ENCODE measurements at places on chromosomes 13 and 19. TPM values are rescaled to one million over a fixed set of nuclear protein-coding genes. Genes with fewer than 3 reads are reported as not detected.
A peak's percentile ranks its signal among the peaks of the same experiment; 100 is the strongest.

GRCh38 chr19:12868540-12869112 lies 12.6 kb downstream of the DNASE2 start:
- DNase-seq: no peak

- no peak for DNase-seq
These were observed 50.3 kb upstream of the TEX29 start for GRCh38 chr13:111270126-111270525.

- no peak for DNase-seq
These were observed at the start of gene CELF5 for GRCh38 chr19:3224346-3225168. TSS of gene CELF5 (plus strand) at chr19:3224661. CDS start at chr19:3224740, 79 bp downstream.

- DNase-seq: no peak
These were observed 1223.7 kb downstream of the PCDH17 start for GRCh38 chr13:58855283-58855682.

GRCh38 chr13:83211301-83211700 lies 671.0 kb downstream of the SLITRK1 start:
- no peak for DNase-seq

DNA sequence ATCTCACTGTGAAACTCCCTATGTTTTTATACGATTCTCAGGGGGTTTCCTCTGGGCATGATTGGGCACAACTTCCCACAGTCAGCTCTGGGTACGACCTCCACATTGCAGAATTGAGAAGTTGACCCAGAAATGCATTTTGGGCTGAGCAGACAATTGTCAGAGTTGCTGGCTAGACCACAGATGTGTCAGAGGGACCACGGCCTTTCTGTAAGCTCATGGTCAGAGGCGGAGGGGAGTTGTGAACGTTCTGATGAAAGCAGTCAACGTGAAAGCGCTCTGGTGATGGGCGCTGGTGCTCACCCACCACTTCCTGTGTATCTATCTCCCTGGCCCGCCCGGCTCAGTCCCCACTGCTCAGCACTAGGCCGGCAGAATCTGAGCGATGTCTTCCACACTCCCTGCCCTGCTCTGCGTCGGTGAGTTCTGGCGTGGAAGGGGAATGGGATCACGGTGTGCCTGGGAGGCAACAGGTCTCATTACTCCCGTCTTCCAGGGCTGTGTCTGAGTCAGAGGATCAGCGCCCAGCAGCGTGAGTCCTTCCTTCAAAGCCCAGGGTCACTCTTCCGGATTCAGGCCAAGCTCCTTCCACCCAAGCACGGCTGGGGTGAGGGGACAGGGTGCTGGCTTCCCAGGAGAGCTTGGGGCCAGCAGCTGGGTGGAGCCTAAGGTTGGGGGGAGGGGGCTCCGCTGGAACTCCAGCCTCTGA lies at the start of gene NCR1:
TSS of gene NCR1 (plus strand) at position 346 of the 709 bp plus-strand sequence. CDS start at position 386, 40 bp downstream.
- DNase-seq: no peak

DNA sequence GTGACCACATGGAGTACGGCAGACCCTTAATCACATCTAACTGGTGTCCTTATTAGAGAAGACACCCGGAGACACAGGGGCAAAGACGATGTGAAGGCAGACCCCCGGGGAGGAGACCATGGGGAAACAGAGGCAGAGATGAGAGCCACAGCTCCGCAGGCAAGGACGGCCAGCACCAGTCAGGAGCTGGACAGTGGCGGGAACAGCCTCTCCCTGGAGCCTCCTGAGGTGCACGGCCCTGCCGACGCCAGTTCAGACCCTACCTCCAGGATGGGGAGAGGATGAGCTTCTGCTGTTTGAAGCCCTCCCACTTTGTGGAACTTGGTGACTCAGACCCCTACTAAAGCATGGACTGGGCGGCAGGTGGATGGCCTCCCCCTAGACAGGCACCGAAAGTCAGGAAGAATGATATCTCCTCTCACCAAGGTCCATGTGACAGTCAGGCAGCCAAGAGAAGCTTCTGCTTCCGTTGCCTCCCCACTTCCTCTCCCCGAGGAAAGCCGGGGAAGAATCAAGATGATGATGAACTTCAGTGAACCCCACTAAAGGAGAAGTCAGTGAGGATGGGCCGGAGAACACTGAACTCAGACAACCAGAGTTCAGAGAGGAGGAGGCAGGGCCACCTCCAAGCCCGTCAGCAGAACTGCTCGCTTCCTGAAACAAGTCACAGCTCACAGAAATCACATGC lies 25.4 kb downstream of the RAB20 start:
- no peak for DNase-seq

- DNase-seq: no peak
These were observed 91.7 kb downstream of the SLC10A2 start for GRCh38 chr13:102974317-102975087.

GRCh38 chr19:12244370-12244769 lies 50.3 kb downstream of the ZNF44 start:
- no peak for DNase-seq

DNA sequence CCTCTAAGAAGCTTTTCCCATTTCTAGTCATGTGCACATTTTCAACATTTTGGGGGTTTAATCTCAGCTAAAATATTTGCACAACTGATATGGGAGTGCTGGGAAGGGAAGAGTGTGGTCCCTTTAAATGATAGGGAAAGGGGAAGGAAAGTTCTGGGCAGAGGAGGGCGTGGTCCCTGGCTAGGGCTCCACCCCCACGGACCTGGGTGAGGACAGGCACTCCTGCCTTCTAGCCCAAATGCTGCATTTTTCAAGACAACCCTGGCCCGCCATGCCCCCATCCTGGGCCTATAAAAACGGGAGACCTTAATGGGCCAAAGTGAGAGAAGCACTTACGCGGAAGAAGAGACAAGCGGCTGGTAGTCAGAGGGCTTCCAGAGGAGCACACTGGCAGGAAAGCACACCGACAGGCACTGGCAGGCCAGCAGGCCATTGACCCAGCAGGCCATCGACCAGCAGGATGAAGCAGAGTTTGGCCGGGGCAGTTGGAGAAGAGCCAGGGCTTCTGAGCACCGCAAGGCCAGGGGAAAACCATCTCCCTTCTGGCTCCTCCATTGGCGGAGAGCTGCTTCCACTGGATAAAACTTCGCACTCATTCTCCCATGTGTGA lies 266.7 kb downstream of the SPRY2 start:
- no peak for DNase-seq

- DNase-seq: no peak
These were observed 891.6 kb downstream of the PCDH9 start for GRCh38 chr13:66338542-66338941.

GRCh38 chr13:99399623-99399974 lies 92.4 kb upstream of the GPR183 start:
- peak; percentile 81 for DNase-seq

DNA sequence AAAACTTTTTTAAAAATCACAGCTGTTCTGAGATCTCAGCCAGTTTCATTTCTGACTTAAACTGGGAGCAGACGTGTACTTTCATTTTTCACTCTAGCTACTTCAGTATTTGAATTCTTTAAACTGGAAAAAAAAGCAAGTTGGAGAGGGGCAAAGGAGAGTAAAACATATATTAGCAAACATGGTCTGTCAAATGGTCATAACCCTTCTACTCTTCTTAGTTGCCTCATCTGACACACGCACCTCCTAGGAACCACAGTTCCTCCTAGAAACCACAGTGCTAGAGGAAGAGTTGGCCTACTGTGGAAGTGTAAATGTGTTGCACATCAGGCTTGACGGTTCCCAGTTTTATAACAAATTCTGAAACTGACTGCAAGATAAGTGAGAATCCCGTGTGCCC lies 47.2 kb downstream of the TM9SF2 start:
- DNase-seq: no peak

GRCh38 chr13:58313219-58313618 lies 681.7 kb downstream of the PCDH17 start:
- DNase-seq: no peak

DNA sequence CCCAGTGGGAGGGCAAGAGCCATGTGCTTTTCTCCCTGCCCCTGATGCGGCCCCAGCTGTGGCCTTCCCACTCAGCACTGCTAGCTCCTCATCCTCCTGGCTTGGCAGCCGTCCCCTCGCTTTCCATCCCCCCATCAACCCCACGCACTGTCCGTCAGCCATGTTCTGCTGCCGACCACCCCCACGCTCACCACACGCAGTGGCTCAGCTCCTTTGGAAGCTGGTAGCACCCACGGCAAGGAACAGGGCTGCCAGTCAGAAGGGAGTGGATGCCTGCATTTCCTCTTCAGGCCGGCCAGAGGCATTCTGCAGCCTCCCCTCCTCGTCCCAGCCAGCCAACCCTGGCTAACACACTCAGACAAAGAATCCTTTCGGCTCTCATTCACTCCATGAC lies 6.3 kb downstream of the CALM3 start:
- DNase-seq: no peak

- DNase-seq: no peak
These were observed 23.5 kb downstream of the ZNF574 start for GRCh38 chr19:42099336-42099925.

DNA sequence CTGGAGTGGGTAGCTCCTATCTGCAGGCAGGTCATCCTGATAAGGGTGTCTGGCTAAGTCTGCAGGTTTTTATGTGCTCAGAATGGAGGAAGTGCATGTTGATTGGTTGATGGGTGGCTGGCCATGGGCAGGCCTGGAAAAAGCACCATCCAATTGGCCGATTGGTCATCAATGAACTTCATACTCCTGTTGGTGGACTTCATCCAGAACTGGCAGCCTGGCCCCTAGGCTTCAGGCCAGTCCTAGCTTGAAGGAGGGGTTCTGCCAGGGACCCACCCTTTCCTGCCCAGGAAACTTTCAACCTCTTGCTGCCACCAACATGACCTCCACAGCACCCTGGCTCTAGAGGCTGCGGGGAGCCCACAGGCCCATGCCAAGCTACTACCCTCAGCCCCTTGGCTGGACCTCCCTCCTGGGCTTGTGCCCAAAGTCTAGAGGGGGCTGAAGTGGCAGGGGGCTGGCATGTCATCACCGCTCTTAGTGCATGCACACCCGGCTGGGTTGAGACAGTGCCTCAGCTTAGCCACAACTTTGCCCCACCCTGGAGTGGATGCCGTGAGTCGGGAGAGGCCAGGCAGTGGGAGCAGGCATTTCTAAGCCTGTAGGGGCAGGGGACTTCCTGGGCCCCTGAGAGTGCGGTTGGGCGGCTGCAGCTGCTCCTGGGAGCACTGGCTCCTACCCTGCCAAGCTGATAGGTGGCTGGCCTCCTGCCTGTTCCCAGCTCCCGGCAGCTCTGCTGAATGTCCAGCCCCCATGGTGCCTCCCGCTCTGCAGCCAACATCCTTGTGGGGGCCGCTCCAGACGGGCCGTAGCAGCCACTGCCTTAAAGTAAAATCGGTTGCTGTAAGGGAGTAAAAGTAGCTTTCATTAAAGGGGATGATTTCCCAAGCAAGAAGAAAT lies 13.2 kb downstream of the DNAJC15 start:
- no peak for DNase-seq

GRCh38 chr19:56617531-56617930 lies 22.4 kb downstream of the ZNF71 start:
- DNase-seq: no peak

DNA sequence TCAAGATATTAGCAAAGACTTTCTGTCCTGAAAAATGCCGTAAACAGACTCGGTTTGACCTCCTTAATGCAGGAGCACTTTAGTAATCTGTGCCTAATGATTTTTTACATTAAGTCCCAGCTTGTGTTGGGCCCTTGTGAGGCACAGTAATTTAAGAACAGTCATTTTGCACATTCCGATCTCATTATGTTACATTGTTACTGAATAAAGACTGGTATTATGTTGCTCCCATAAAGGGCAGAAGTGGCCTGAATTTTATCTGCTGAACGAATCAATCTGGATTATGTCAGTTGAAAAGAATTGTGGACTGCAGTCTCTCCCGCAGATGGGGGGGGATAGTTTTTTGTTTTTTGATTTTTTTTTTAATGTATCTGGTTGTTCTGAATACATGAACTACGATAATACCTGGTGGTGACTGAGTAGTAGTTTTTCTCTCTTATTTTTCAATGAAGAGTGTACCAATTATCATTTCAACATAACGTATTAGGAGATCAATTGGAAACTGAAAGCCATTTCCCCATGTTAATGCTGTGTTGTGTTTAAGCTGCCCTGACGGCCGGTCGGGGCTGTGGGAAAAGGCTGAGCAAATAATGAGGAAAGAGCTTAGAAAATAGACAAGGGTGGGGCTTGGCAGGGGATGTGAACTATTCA lies 290.2 kb downstream of the ZNF536 start:
- peak; percentile 70 for DNase-seq

GRCh38 chr19:49154279-49154678 lies 917 bp downstream of the HRC start:
- DNase-seq: no peak

DNA sequence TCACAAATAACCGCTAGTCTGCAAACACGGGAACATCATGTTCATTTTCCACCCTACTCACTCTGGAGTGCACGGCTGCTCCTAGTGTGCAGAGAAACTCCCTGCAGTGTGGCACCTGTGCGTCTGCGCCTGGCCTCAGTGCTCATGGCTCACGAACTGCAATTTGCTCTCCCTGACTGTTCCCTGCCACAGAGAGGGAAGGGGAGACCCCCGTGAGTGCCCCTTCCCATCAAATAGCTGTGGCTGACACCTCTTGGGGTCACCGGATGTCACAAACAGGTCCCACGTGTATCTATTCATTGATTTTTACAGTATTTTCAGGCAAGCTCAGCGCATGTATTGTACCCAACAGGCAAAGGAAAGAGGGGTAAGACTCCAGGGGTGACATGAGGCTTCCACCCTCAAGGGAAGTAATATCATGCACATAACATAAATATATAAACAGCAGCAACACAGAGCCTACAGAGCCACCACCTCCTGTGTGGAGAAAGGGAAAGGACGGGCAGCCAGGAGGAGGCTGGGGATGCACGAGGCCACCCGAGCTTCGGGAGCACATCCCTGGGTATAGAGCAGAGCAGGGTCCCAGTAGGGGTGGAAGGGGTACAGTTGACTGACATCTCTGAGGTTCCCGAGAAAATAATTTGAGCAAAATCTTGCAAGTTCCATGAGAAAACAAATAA lies 140.3 kb upstream of the SOX1 start:
- no peak for DNase-seq

UBE2S gene
- 6.2 TPM for total RNA-seq

RNF126 gene
- total RNA-seq: 156 TPM

HIPK4 gene
- 0.88 TPM for total RNA-seq

SLC15A1 gene
- 44.8 TPM for total RNA-seq

ZNF550 gene
- 12.5 TPM for total RNA-seq

NTF4 gene
- 7.5 TPM for total RNA-seq

CCDC8 gene
- 3.1 TPM for total RNA-seq

PROZ gene
- total RNA-seq: not detected

CLC gene
- total RNA-seq: not detected

ZNF575 gene
- not detected for total RNA-seq

LHB gene
- total RNA-seq: not detected

GRK1 gene
- not detected for total RNA-seq

KLK2 gene
- total RNA-seq: 31.2 TPM

CAPN12 gene
- total RNA-seq: 11.1 TPM

ZNF230 gene
- total RNA-seq: 3.1 TPM

LGALS7B gene
- 3,936 TPM for total RNA-seq

CLEC17A gene
- not detected for total RNA-seq

Data from lower leg skin (tissue), 4 donors.